ENCODE measurements at places on chromosomes 16 and 17.

- no peak for DNase-seq
Observed at GRCh38 chr17:82633343-82633742, 14.9 kb downstream of the WDR45B start.

GRCh38 chr17:61261001-61261637 is 138.5 kb upstream of the TBX2 start:
- DNase-seq = no peak

DNA sequence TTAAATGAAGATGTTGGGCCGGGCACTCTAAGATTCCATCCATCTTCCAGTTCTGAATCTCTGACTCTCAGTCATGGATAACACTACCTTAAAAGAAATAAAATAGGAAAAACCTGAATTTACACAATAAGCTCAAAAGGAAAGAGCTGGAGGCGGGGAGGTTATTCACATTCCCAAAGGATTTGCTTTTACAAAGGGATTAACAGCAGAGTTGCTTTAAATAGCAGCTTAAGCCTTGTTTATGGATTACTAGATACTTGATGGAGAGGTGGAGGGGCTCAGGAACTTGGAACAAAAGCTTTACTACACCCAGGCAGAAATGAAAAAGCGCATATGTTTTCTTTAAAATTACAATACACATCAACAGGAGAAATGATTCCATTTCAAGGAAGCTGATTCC is 84.5 kb downstream of the XYLT1 start:
- DNase-seq = peak; percentile 35

DNA sequence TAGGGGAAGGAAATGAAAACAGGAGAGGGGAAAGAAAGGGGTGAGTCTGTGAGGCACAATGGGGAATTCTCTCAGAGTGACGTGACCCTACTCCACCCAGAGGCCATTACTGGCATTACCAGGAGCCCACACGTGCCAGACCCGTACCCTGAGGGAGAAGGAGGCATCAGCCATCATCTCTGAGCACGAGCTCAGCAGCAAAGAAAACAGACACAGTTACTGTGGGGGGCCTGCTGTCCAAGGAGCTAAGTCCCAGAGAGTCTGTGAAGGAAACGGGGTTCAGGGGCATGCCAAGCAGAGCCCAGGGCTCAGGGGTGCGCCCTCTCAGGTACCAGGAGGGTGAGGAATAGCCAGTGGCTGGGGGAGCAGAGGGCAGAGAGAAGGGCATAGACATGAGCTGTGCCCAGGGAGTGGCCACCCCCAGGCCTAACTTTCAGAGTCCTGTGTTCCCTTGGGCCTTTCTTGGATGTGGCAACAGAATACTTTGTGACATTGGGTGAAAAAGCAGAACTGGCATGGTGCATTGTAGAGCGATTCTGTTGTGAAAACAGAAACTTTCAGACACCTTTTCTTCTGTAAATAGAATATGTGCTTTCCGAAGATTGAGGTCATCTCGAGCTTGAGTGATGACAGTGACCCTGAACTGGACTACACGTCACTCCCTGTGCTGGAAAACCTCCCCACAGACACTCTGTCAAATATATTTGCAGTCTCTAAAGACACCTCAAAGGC is 11.3 kb downstream of the TAF1C start:
- peak; percentile 40 for DNase-seq

DNA sequence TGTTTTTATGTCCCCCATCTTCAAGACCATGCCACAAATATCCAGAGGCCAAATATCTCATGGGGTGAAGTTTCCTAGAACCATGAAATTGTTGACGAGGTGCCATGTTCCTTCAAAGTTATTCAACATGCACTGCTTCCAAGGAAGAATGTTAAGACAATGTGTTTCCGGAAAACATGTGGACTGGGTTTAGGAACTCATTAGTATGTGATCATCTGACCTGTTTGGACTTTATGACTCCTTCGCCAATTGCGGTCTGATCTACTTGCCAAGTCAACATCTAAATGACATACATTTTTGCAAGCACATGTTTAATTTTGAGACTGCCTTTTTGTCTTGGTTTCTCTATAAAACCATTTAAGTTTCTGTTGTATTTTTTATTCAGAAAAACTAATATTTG is 234.8 kb downstream of the MAF start:
- DNase-seq = no peak

GRCh38 chr16:11038305-11038704 is 93.9 kb downstream of the CLEC16A start:
- no peak for DNase-seq

DNA sequence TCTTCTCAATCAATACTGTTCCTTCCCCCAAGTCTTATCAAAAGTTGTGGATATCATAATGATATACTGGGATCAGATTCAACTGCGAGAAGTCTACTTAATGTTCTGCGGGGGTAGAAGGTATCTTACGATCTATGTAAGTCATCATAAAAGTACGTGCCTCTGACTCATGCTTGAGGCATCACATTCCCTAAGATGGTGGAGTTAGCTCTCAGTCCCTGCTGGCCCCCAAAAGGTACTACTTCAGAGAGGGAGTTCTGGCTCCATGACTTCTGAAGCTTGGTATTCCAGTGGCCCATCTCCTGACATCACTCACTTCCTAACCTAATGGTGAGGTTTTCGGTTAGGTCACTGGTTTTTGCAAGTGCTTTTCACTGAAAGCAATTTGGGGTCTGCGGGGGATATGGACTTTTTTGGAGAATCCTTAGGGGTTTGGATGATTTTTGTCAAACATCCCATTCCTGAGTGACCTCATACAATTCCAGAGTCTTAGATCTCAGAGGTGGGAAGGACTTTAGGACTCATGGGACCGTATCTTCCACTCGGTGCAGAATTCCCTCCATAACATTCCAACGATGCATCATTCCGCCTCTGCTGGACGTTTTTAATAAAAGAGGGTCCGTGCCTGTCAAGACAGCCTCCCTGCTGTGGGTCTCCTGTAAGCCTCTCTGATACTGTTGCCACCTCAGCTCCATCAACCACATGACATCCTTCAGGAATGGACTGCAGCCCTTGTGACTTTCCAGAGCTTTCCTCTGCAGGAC is 74.3 kb downstream of the DYNLRB2 start:
- DNase-seq = no peak

- DNase-seq = no peak
Observed at GRCh38 chr16:9964426-9964825, 217.8 kb downstream of the GRIN2A start.

DNA sequence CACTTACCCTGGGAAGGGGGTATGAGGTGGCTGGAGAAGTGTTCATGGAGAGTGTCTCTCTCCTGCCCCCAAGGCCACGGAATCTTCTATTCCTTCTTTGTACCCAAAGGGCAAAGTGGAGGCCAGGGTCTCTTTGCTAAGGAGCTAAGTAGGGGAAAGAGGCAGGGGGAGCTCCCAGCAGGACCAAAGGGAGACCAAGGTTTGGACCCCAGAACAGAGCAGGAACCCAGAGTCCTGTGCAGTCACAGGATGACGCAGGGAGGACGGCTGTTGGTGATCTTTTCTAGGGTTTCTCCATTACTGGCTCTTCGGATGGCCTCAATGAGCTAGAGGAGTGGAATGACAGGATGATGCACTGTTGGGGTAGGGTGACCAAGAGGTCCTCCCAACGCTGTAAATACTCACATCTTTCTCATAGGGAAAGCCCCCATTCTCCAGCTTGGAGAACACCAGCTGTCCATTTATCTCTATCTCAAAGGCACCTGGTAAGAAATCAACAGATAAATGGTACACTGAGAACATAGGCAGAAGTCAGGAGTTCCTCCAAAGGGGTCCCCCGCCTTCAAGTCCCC is 966 bp downstream of the MIEN1 start:
- no peak for DNase-seq

Measured in neuronal stem cell (in vitro differentiated cells).